Lung microvascular endothelial cell (primary cell): ENCODE measurements at places on chromosomes 11 and 22. TPM values are rescaled to one million over a fixed set of nuclear protein-coding genes. Genes with fewer than 3 reads are reported as not detected.

DNA sequence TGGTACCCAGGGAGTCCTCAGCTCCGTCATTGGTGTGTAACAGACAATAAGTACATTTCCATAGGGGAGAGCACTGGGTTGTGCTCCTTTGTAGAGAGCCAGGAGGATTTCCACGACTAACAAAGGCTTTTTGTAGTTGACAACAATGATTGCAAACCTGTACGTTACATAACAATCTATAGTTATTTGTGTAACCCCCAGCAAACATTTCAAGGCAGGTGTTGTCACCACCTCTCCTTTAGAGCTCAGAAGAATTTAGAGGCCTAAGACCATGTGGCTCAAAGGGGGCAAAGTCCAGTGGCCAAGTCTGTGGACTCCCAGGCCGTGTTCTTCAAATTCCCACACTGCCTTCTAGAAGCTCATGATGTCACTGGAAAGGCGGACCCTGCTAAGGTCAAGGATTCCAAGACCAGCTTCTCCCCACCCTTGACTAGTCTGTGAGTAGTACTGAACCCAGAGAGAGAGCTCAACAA is 15.8 kb downstream of the RPL27A start:
- DNase-seq = no peak

DNA sequence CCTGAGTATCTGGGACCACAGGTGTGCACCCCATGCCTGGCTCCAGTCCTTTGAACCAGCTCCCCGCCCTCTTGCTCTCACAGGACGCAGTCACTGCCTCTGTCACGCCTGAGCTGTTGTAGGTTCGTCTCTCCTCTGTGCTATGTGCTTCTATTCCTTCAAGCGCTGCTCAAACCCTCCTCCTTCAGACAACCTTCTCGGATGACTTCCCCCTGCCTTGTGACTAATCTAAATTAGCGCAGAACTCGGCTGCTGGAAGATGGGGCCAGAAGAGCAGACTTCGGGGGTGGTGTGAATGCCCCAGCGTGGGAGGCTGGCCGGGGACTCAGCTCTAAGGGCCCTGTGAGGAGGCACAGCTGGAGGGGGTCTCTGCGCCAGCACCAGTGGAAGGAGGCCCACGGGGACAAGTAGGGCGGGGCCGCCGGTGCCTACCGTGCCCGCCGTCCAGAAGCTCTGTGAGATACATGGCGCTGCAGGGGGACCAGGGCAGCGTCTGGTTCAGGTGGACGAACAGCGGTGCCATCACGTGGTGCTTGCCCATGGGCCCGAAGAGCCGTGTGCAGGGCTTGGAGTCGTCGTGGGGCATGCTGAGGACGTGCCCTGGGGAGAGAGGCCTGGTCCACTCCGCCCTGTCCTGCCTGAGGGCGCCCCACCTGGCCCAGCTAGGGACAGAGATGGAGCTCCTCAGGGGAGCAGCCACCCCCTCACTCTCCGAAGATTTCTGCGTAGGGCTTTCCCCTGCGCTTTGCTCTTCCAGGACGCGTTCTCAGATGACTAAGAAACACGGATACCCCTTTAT is 12.5 kb downstream of the ADAMTS8 start:
- DNase-seq = no peak

GRCh38 chr11:112734207-112734606 is 227.0 kb upstream of the NCAM1 start:
- peak; percentile 45 for DNase-seq

Gene BDNF
- under 0.01 and 0.22 TPM in 2 replicates for total RNA-seq

Gene CDC42EP2
- 5.4 and 10.1 TPM in 2 replicates for total RNA-seq
